ENCODE measurements at places on chromosomes 11 and 22.

DNA sequence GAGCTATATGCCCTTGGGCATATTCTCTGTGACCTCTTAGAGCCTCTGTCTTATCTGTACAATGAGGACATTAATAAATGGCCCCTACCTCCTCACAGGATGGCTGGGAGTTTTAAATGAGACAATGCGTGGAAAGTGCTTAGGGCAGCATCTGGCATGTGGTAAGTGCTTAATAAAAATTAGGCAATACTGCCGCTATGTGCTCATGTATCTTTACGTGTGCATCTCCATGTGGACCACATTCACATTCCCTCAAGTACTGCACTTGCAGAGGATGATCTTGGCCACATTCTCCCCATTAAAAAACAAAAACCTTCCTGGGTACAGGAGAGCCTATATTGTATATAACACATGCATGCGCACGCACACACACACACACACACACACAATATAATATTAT, 19.1 kb upstream of the BSX start:
- no peak for DNase-seq

DNA sequence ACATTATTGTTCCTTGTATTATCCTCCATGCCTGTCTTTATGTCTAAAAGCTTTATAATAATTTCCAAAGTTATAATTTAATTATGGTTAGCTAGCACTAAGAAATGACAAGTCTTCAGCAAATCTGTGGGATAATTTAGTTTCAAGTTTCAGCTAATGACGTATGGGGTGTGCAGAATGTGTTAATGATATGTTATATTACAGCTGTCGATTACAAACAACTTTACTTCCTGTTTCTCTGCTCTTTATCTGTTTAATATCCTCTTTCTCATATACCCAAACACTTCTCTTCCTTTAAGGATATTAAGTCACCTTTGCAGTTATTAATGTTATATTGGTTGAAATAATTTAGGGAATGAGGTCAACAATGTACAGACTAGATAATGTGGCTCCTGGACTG, 161.8 kb downstream of the CASP12 start:
- no peak for DNase-seq

DNA sequence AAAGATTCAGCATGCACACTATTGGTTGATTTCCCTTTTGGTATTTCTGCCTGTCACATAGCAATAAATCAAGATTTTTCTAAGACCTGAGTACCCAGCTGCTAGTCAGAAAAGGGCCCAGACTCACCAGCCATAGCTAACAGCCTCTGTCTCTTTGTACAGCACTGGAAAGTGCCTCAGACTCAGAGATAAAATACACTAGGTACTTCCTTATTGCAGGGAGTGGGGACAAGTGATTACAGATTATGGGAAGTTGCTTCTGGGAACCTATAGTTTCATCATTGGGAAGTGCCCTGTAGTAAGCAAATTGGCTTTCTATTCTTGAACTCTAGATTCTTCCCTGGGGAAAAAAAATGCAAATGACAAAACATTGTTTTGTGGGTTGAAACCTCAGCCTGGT, at the start of gene CASP5:
Gene CASP5, minus strand, starts transcription at position 166 of the 400 bp plus-strand sequence. Its CDS starts 32 bp downstream, at position 134.
- DNase-seq: no peak

GRCh38 chr11:100857236-100858005, 170.3 kb downstream of the ARHGAP42 start:
- DNase-seq: no peak

GRCh38 chr11:26632691-26633159, 60.7 kb upstream of the MUC15 start:
- DNase-seq: no peak

GRCh38 chr22:37292641-37293040, 10.3 kb downstream of the CYTH4 start:
- DNase-seq: no peak

DNA sequence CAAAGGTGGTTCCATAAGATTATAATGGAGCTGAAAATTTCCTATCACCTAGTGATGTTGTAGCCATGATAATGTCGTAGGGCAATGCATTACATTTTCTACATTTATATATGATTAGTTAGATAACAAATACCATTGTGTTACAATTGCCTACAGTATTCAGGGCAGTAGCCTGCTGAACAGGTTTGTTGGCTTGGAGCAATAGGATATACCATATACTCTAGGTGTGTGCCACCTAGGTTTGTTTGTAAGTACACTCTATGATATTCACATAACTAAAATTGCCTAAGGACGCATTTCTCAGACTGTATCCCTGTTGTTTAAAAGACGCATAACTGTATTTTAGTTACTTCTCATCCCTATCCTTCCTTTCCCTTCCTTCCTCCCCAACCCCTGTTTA, 13.6 kb downstream of the PLEKHB1 start:
- no peak for DNase-seq

GRCh38 chr11:10255388-10256125, 38.5 kb downstream of the SBF2 start:
- DNase-seq: no peak

- DNase-seq: no peak
Measured at GRCh38 chr11:103637295-103637694, 399.1 kb upstream of the DDI1 start.

DNA sequence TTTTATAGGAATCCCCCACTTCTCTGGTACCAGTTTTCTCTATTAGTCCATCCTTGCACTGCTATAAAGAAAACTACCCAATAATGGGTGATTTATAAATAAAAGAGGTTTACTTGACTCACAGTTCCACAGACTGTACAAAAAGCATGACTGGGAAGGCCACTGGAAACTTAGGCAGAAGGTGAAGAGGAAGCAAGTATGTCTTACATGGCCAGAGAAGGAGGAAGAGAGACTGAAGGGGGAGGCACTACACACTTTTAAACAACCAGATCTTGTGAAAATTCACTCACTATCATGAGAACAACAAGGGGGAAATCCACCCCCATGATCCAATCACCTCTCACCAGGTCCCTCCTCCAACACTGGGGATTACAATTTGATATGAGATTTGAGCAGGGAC, 68.9 kb upstream of the GNAZ start:
- no peak for DNase-seq

- DNase-seq: no peak
Measured at GRCh38 chr22:44389181-44389580, 76.4 kb upstream of the SHISAL1 start.

- no peak for DNase-seq
Measured at GRCh38 chr11:62850911-62851806, 11.8 kb upstream of the WDR74 start.

DNA sequence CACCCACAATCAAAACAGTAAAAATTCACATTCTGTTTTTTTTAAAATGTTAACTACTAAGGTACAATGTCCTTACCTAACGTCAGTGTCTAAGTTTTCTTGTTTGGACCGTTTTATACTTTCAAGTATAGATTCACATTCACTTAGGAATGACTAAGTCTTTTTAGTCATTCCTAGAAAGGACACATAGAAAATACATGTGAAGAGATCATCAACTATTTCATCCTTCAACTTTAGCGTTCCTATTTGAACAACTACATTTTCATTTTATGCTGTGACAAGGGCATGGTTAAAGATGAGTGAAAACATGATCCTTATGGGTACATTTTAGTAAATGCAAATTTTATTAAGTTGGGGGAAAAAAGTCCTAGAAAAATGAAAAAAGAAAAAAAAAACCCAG, 62.8 kb downstream of the DDX10 start:
- DNase-seq: no peak

GRCh38 chr11:1570001-1570453, 2.0 kb downstream of the DUSP8 start:
- DNase-seq: no peak

- DNase-seq: no peak
Measured at GRCh38 chr11:100625041-100625440, 62.0 kb upstream of the ARHGAP42 start.

DNA sequence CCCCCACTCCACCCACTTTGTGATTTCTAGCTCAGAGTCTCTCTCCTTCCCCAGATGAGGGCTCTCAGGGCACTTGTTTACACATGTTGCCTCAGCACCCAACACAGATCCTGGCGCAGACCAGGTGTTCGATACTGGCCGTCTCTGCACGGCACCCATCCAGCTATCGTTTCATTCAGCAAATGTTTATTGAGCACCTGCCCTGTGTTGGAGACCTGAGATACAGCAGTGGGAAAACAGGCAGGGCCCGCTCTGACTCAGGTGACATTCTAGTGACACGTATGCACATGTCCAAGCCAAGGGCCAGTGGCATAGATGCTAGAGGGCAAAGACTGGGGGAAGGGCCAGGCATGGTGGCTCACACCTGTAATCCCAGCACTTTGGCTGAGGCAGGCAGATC, 71.9 kb downstream of the NFAM1 start:
- no peak for DNase-seq

- peak; percentile 12 for DNase-seq
Measured at GRCh38 chr22:20155330-20156041, 4.6 kb upstream of the CCDC188 start.

DNA sequence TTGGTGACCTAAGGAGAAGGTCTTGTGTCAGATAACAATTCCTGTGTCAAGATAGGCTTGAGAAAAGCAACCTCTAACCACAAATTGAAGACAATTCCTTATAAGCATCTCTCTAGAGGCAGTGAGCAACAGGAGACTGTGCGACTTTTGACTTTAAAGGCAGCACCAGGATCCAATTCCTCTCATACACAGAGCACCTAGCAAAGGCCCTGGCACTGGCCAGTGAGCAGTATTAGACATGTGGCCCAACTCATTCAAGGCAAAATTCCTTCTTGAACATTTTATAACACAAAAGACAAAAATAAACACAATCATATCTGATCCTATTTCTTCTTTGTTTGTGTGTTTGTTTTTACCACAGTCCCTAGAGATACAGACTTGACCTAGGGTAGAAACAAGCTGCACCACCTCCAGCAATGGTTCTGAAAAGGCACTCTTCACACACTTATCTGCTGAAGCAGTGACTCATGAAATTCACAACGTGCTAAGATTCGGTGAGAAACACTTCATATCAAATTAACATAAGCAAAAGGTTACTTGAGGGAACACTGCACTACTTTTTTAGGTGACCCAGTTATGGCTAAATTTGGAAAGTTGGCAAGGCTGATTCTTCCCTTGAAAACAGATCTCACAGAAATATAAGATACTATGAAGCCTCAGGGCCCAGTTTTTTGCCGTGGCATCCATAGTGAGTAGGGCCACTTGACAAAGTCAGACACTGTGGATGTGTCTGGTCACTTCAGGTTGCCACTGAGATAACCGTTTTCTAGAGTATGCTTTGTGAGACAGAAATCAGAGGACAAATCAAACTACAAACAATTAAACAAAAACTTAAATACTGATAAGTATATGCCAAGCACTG, 1018.9 kb downstream of the DLG2 start:
- DNase-seq: no peak

DNA sequence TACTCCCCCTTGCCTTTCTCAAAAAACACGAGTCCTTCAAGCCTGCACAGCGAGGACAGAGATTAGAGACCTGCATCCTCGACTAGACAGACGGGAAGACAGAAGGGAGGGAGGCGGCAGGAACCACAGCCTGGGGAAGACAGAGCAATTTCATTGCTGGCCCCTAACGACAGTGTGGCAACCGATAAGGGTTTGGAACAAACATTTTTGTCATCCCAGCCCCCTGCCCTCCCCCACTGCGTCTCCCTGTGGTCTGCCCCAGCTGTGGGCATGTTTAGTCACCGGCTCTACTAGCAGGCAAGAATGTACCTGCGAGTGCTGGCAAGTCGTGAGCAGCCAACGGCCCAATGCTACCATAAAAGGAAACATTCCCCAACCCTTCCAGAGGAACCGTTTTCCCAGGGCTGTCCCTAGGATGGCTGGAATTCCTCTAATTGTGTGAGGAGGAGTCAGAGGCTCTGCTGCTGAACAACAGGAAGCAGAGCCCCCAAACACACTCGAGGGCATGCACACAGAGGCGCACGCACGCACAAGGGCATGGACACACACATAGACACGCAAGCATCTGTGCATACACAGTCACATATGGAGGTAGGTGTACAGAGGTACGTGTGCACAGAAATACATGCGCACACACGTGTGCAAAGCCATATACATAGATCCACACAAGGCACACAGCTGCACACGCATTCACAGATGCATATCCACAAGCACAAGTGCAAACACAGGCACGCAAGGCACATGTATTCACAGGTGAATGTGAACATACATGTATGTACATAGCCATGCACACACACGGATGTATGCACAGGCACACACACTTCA, 58.3 kb downstream of the MYH9 start:
- DNase-seq: no peak

DNA sequence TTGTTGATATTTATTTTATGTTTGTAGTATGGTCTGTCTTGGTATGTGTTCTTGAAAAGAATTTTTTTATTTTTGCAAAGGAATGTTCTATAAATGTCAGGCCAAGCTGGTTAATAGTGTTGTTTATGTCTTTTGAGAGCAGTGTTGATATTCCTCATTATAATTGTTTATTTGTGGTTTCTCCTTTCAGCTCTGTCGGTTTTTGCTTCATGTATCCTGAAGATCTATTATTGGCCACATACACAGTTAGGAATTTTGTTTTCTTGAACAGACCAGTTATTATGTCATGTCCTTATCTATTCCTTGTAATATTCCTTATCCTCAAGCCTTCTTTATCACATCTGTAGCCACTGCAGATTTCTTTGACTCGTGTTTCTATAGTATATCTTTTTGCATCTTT, 56.5 kb downstream of the PDHX start:
- no peak for DNase-seq

- DNase-seq: no peak
Measured at GRCh38 chr11:114775875-114776621, 97.7 kb downstream of the NXPE2 start.

DNA sequence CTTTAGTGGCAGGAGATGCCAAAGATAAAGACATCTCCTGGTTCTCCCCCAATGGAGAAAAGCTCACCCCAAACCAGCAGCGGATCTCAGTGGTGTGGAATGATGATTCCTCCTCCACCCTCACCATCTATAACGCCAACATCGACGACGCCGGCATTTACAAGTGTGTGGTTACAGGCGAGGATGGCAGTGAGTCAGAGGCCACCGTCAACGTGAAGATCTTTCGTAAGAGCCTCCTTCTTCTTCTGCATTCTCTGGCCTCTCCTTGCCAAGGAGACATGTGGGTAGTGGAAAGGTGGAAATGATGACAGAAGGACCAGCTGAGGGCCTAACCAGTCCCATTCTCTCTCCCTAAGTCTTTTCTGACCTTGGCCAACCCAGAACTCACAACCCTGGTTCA, 110.1 kb upstream of the TTC12 start:
- no peak for DNase-seq

GRCh38 chr22:27466778-27467438, 334.6 kb downstream of the MN1 start:
- no peak for DNase-seq

DNA sequence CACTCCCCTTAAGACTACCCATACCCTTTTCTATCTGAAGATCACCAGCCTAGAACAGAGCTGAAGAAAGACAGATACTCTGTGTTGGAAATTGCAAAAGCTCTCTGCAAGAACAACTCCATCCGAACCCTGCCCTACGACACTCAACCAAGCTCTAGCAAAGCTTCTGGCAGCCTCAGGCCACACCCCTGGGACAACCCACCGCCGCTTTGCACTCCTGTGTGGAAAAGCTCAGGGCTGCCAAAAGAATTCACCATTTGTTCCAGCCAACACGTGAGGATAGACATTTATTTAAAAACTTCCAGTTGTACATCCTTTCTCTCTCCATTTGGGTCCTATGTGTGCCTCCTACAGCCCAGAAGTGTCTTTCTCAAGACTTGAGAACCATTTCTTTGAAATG, 62.4 kb upstream of the CD5 start:
- no peak for DNase-seq

- no peak for DNase-seq
Measured at GRCh38 chr11:17135916-17136683, 58.6 kb upstream of the RPS13 start.

GRCh38 chr11:2234963-2235362, 35.4 kb downstream of the ASCL2 start:
- DNase-seq: no peak

- DNase-seq: peak; percentile 59
Measured at GRCh38 chr22:38753948-38754750, 1.6 kb downstream of the SUN2 start.
